ENCODE measurements at places on chromosomes 7 and 10.
A peak's percentile ranks its signal among the peaks of the same experiment; 100 is the strongest.

- DNase-seq = no peak
These were observed 24.5 kb upstream of the ZNF488 start for GRCh38 chr10:47408606-47409005.

GRCh38 chr7:156195276-156195675 lies 383.0 kb upstream of the SHH start:
- no peak for DNase-seq

DNA sequence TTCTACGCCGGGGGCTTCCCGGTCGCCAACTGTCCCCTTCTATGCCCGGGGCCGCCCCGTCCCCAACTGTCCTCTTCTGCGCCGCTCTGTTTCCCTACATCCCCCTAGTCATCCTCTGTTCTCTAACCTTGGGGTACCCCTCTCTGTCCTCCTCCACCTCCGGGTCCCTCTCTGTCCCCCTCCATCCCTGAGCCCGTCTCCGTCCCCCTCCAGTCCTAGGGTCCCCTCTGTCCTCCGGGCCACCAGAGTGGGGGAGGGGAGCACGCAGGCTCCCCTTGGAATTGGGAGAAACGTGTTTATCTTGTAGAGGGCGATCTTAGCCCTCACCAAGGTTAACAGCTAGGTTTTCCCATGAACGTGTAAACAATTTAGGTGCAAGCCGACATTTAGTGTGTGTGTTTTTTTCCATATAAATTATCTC lies 852 bp upstream of the KLF6 start:
- peak; percentile 73 for DNase-seq

GRCh38 chr10:61899069-61899531 lies 2.4 kb upstream of the ARID5B start:
- peak; percentile 77 for DNase-seq

GRCh38 chr7:141251180-141251579 lies 177.3 kb downstream of the TMEM178B start:
- DNase-seq = no peak

DNA sequence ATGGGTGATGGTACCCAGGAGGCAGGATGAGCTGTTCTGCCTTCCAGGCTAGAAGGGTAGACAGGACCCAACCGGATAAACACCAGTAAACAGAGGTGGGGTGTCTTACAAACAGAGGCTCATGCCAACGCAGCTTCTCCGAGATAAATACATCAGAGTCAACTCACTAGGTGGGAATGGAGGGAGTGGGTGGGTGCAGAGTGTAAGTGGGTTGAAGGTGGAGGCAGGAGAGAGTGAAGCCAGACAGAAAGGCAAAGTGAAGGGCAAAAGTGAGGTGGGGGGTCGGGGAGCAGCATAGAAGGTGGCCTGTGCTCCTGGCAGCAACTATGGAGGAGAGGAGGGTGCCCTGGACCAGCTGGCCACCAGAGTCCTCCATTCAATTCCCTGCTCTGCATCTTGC lies 40.4 kb upstream of the COL13A1 start:
- DNase-seq = no peak

All from OCI-M1 (cell line).